Nucleus accumbens (tissue), 56 donors: ENCODE measurements at places on chromosomes 16 and 17.

GRCh38 chr16:84117494-84117843 lies 727 bp upstream of the MBTPS1 start:
- DNase-seq, result no peak

GRCh38 chr16:53220585-53220984 lies 165.8 kb downstream of the CHD9 start:
- DNase-seq, result no peak

DNA sequence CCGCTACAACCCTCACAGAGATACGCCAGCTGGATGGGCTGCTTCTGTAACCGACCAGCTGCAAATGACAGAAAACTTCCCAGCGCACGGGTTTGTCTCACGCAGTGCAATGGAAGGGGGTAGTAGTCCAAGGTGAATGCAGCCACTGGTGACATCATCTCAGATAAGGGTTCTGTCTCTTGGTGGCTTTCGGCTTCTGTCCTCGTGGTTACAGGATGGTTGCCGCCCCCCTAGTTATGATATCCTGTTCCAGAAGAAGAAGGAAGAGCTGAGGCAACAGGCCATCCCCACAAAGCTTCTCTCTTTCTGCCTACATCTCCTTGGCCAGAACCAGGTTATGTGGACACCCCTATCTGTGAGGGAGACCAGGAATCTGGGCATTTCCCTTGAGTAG lies 40.3 kb upstream of the BAHCC1 start:
- no peak for DNase-seq

GRCh38 chr17:51166987-51167931 lies 1.0 kb downstream of the NME2 start:
- peak; percentile 20 for DNase-seq

DNA sequence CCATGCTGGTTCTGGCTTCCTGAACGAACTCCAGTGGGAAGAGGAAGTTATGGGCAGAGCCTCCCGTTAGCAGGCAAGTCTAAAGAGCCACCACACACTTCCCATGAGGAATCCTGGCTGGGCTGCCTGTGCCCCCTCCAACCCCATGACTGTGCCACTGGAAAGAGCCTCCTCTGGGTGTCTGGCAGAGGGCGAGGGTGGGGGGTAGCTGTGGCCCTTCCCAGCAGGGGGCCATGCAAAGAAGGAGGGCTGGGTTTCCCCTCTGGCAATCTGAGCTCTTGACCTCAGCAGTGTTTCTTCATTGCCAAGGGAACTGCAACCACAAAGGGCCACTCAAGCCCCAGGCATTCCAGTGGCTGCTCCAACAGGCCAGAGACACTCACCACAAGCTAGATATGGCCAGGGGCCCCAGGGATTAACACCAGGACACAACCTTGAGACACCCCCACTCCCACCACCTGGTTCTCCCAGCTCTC lies 1.7 kb upstream of the RRAD start:
- no peak for DNase-seq

DNA sequence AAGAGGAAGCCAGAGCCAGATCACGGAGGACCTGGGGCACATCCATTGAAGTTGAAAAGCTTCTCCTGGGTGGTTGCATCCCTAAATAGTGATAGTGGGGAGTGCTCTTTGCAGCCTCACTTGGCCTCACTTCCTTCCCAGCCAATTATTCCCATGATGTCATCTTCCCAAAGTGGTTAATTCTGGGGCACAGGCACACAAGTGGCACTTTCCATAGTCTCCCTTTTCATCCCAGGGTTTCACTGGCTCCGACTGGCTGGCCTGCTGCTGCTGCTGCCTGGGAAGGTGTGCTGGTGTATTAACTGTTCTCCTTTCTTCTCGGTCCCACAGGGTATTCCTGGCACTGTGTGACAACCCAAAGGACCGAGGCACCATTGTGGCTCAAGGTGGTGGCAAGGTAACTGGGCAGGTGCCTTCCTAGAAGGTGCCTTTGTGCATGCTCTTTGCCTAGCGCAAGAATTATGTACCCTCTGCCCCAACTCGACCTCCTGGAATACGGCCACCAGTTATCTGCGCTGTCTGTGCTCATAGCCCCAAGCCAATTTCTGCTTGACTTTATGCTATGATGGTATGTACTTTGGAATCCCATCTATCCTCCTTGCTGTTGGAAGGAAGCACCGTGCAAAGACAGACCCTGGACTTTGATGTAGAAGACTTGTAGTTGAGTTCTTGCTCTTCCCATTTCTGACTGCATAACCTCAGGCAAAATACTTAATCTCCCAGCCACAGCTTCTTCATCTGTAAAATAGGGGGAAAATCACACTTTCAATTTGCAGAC lies 18.4 kb downstream of the SLC35G3 start:
- no peak for DNase-seq

DNA sequence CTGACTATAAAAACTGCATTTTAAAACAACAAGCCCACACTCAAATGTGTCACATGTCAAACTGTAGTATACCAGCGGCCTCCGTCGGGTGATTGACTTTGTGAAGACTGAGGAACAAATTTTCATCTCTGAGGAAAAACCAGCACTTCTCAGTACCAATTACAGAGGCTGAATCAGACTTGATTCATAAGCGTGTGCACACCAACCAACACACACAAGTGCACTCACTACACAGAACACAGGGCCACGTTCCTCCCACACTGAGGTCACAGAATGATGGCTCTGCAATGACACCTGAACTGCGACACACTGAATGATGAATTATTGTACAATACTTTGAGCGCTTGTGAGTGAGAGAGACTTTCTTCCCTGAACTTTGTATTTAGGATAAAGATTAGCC lies 29.6 kb downstream of the XPO6 start:
- peak; percentile 42 for DNase-seq

DNA sequence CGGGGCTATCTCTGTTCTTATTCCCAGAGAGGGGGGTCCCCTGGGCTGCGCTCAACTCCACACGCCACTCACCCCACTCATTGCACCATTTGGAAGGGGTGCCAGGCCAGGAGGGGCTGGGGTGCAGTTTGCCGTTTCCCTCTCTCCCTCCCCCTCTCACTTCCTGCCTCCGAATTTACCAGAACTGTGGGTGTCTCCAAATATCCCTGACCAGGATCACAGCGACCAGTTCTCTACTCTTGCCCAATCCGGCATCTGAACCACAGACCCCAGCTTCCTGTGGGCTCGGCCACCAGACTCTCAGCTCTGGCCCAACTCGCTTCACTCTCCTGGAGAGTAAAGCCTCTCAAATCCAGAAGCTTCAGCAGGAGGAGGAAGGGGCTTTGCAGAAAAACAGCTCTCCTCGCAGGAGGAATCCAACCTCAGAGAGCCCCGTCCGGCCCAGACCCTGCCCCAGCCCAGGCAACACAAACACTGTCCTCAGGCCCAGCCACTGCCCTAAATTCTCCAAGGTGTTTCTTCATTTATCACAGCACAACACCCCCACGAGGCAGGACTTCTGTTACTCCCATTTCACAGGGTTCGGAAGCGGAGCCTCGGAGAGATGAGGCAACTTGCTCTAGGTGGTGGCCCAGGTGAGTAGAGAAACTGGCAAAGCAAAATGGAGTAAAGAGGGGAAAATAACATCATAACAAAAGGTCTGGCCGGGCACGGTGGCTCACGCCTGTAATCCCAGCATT lies 423 bp upstream of the ASGR2 start:
- no peak for DNase-seq

DNA sequence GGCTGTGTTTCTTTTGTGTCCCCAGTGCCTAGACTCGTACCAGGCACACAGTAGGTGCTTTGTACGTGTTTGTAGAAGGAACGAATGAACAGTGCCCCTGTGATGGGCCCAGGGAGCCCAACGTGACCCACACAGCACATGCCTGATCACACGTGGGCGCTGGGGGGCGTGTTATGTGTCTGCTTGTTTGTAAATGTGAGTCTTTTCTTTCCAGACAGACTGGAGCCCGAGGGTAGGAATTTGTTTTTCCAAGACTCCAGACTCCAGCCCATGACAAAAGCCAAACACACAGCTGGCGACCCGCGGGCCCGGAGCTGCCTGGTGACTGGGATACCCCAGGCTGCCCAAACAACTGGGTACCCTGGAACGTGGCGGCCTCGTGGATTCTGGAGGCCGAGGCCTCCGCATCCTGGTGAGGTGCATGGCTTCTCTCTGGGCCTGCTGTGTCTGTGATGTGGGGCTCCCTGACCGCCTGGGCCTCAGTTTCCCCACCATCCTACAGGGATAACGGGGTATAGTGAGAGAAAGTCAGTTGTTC lies 14.9 kb upstream of the CBFA2T3 start:
- DNase-seq, result no peak

- DNase-seq, result no peak
Observed at GRCh38 chr16:6105115-6105514, 1007.5 kb upstream of the EEF2KMT start.

- DNase-seq, result peak; percentile 87
Observed at GRCh38 chr17:28854457-28855335, at the start of gene ERAL1. ERAL1 (plus strand) TSS chr17:28855016; CDS start chr17:28855035, 19 bp downstream.

- no peak for DNase-seq
Observed at GRCh38 chr16:64687786-64688185, 434.1 kb downstream of the CDH11 start.

GRCh38 chr16:50193594-50193993 lies 40.5 kb downstream of the TENT4B start:
- DNase-seq, result no peak

- no peak for DNase-seq
Observed at GRCh38 chr16:1257561-1258224, 1.8 kb downstream of the TPSD1 start.

- no peak for DNase-seq
Observed at GRCh38 chr17:14072881-14073280, 3.6 kb downstream of the COX10 start.

DNA sequence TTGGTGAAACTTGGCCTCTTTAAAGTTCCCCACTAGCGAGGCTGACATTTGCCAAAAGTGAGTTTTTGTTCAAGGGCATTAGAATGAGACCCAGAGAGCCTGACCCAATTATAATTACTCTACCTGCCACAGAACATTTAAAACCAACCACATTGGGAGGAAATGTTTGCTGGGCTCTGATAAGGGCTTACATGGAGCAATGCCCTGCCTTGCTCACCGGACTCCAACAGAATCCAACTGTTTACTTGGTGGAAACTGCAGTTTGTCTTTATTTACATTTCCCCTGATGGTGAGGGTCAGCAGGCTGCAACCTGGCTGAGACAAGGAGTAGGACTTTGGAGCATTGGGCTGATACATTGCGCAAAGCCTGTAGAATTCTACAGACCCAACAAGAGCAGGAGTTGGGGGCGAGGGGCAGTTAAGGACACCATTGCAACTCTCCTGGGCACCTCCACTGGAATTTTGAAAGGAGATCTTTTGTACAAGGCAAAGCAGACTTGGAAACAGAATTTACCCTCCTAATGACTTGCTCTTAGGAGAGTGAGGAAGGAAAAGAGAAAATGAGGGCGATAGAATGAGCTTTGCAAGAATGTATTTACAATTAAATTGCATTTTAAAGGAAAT lies 368.6 kb downstream of the SHISA9 start:
- DNase-seq, result no peak

GRCh38 chr17:75810216-75810615 lies 25.6 kb downstream of the UNK start:
- DNase-seq, result no peak

- peak; percentile 77 for DNase-seq
Observed at GRCh38 chr17:4537451-4538235, 17.5 kb downstream of the MYBBP1A start.

- no peak for DNase-seq
Observed at GRCh38 chr16:86019446-86020047, 120.6 kb downstream of the IRF8 start.

GRCh38 chr17:57467801-57468200 lies 211.5 kb downstream of the MSI2 start:
- no peak for DNase-seq

DNA sequence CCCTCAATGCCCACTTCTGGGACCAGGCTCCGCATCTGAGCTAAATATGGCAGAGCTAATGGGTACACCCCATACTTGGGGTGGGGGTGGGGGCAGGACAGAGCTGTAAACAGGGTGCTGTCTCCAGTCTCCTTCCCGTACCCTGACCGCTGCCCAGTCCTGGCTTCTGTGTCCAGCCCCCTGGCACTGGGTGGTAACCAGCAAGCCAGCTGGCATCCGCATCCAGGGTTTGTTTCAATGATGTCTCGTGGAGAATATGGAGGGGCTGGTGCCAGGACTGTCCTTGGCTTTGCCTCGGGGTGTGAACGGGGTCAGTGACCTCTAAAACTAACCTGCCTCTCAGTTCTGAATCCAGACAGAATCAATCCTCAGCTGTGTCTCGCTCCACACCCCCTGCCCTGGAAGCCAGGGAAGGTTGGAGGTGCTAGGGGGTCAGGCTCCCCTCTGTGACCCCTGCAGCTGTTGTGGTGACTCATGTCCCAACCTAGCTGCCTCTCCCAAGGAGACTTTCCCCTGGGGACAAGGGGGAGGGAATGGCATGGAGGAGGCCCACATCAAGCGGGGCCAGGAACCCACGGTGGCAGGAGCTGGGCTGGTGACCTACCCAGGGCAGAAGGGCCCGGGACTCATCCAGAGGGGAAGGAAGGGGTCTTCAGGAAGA lies 1.5 kb upstream of the PNMT start:
- peak; percentile 28 for DNase-seq

GRCh38 chr17:65670667-65671371 lies 109.4 kb upstream of the AXIN2 start:
- no peak for DNase-seq

GRCh38 chr17:3575511-3575910 lies 17.9 kb upstream of the TRPV3 start:
- DNase-seq, result no peak

GRCh38 chr16:12545792-12546342 lies 257.8 kb downstream of the CPPED1 start:
- no peak for DNase-seq

DNA sequence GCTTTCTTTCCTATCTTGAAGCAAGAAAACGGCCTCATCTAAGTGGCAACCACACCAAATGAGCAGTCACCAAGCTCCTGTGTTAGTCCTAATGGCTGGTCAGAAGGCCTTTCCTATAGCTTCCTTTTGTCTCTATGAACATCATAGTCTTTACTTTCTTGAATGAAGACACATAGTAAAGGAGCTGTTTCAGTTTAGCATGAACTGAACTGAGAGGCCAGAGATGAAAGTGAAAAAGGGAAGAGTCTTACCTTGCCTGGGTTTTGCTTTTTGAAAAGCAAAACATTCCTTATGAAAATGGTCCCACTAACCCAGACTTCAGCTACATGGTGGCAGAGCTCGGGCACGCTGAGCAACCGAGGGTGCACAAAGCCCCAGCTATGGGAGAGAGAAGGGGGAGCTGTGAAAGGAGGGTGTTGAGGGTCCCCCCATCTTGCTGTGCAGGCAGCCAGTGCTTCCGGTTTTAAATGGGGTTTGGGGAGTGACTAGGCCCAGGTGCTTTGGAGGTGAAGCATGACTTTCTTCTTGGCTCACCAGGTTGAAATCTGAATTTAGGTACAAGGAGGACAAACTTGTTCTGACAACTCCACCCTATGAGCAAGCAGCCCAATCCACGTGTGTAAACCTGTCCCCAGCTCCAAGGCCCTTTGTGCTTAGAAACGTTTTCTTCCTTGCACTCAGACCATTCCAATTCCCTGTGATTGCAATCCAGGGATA lies 9.1 kb upstream of the PSMC3IP start:
- no peak for DNase-seq
